ENCODE measurements at places on chromosomes 4 and X.

DNA sequence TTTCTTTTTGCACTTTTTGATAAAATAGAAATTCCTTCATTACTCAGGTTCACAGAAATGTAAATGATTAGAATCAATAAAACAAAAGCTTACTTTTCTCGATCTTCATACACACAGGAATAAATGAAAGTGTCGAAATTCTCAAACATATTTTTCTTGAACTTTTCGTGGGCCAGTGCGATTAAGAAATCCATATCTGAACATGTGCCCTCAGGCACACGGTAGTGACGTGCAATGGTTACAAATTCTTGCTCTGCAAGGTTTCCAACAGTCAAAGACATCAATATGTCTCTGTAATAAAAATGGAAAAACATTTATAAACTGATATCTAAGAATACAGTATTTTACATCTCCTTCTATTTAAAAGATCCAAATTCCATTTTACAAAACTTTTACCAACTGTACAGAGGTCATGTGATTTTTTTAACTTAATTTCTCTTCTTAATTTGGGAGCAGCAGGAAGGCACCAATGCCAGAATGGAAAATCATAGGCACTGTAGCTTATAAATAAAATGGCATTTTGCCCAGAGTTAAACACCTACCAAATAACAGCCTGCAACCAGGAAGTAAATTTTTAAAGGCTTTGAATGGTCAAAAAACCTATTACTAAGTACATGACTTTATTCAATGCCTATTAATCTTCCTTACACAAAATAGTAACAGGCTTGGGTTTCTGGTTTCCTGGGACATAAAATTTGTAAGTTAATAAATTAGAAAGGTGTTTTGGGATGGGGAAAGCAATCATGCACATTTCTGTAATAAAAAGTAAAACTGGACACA, 165.0 kb downstream of the EFHC2 start:
- H3K27me3 ChIP-seq: no peaks in the 10 kb centered on the region
- H3K4me1 ChIP-seq: no peaks in the 10 kb centered on the region

DNA sequence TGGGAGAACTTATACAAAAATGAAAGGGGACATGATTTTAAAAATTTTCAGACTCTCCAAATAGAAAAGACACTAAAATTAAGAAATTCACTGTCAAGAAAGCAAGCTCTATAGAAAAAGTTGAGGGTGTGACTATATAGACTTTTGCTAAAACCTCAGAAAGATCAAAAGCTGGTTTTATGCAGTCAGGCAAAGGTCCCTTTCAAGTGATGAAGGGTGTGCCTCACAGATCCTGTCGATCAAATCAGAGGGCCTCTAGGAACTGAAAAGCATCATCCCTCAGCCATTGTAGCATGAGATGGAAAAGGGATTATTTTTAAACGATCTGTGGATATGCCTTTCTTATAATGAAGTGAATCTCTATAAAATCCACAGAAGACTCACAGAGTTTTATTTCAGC, 116.5 kb downstream of the FAM13A start:
- no peak overlapping the region for H3K4me3 ChIP-seq
- peaks cover 18% of the 10 kb centered on the region for H3K4me1 ChIP-seq
- no peak for DNase-seq
- no peaks in the 10 kb centered on the region for H3K36me3 ChIP-seq
- no peak overlapping the region for H3K27ac ChIP-seq

- H3K27me3 ChIP-seq: no peaks in the 10 kb centered on the region
- H3K36me3 ChIP-seq: no peaks in the 10 kb centered on the region
- H3K27ac ChIP-seq: no peak overlapping the region
- no peak overlapping the region for H3K4me3 ChIP-seq
- no peak for DNase-seq
Observed at GRCh38 chrX:32571579-32571978, 639.8 kb downstream of the DMD start.

DNA sequence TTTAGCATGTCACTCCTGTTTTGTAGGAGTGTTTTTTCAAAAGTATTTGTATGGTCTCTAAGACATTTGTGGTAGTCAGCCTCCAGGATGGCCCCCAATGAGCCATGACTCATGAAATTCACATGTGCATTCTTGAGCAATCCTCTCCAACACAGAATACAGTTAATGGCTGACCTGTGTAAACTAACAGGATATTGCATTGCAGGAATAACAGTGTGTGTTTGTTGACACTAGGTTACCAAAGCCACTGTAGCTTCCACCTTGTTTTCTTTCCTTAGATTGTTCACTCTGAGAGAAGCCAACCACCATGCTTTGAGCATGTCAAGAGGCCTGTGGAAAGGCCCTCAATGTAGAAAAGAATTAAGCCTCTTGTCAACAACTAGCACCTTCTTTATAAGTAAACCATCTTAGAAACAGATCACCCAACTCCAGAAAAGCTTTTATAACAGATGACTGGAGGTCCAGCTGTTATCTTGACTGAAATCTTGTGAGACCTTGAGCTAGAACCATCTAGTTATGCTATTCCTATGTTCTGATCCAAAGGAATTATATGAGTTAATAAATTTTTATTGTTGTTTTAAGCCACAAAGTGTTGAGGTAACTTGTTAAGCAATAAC, 28.5 kb downstream of the TBCK start:
- H3K4me1 ChIP-seq: no peaks in the 10 kb centered on the region
- H3K27ac ChIP-seq: no peak overlapping the region
- peaks cover 25% of the 10 kb centered on the region for H3K36me3 ChIP-seq
- H3K27me3 ChIP-seq: no peaks in the 10 kb centered on the region
- no peak for DNase-seq
- no peak overlapping the region for H3K4me3 ChIP-seq

- DNase-seq: no peak
- peaks cover 13% of the 10 kb centered on the region for H3K4me1 ChIP-seq
- H3K4me3 ChIP-seq: no peak overlapping the region
- peaks cover 36% of the 10 kb centered on the region for H3K27me3 ChIP-seq
Observed at GRCh38 chr4:168841000-168841671, 168.9 kb downstream of the CBR4 start.

GRCh38 chr4:189787216-189788031, 153.2 kb upstream of the FRG1 start:
- no peaks in the 10 kb centered on the region for H3K4me1 ChIP-seq
- no peaks in the 10 kb centered on the region for H3K36me3 ChIP-seq
- H3K4me3 ChIP-seq: no peak overlapping the region
- peaks cover 6% of the 10 kb centered on the region for H3K27me3 ChIP-seq
- DNase-seq: no peak
- H3K27ac ChIP-seq: no peak overlapping the region

DNA sequence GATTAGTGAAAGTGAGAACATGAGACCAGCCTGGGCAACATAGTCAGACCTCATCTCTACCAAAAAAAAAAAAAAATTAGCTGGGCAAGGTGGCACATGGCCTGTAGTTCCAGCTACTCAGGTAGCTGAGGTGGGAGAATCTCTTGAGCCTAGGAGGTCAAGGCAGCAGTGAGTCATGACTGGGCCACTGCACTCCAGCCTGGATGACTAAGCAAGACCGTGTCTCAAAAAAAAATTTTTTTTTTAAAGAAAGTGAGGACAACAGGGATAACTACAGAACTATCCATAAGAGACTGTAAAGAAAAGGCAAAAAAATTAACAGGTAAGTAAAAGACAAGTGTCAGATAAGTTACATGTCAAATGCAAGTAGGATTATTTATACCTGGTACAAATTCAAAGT, 13.5 kb upstream of the SPP1 start:
- no peaks in the 10 kb centered on the region for H3K36me3 ChIP-seq
- DNase-seq: no peak
- H3K4me1 ChIP-seq: no peaks in the 10 kb centered on the region
- no peak overlapping the region for H3K27ac ChIP-seq
- H3K27me3 ChIP-seq: peaks cover 6% of the 10 kb centered on the region
- no peak overlapping the region for H3K4me3 ChIP-seq

DNA sequence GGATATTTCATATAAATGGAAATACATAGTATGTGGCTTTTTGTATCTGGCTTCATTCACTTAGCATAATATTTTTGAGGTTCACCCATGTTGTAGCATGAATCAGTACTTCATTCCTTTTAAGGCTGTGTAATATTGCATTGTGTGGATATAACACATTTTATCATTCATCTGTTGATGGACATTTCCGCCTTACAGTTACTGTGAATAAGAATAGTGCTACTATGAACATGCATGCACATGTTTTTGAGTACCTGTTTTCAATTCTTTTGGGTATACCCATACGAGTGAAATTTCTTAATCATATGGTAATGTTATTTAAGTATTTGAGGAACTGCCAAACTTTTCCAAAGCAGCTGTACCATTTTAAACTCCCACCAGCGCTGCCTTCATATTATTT, 539.6 kb upstream of the DIPK2B start:
- no peaks in the 10 kb centered on the region for H3K27me3 ChIP-seq
- DNase-seq: no peak

GRCh38 chr4:11418610-11419009, 10.1 kb downstream of the HS3ST1 start:
- peaks cover 2% of the 10 kb centered on the region for H3K27me3 ChIP-seq
- DNase-seq: peak; percentile 18
- no peaks in the 10 kb centered on the region for H3K4me1 ChIP-seq
- H3K4me3 ChIP-seq: no peak overlapping the region
- H3K36me3 ChIP-seq: no peaks in the 10 kb centered on the region

DNA sequence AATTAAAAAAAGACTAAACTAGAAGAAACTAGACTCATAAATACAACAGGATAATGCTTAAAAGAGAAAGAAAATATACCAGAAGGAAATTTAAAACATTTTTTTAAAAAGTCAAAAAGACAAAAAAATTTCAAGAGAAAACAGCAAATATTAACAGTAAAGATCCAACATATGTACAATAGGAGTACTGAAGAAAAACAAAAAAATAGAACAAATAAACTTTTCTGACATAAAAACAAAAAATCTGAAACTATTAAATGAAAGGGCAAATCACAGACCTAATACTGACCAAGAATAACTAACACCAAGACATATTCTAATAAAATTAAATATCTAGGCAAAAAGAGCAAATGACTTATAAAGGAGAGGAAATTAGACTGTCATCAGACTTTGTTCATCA, 11.5 kb downstream of the DNAJB14 start:
- H3K27me3 ChIP-seq: no peaks in the 10 kb centered on the region
- no peak overlapping the region for H3K27ac ChIP-seq
- peaks cover 39% of the 10 kb centered on the region for H3K36me3 ChIP-seq

- no peaks in the 10 kb centered on the region for H3K36me3 ChIP-seq
- H3K27ac ChIP-seq: peak overlapping the region; percentile 84
- H3K4me1 ChIP-seq: peaks cover 28% of the 10 kb centered on the region
- DNase-seq: no peak
- no peak overlapping the region for H3K4me3 ChIP-seq
- no peaks in the 10 kb centered on the region for H3K27me3 ChIP-seq
Observed at GRCh38 chrX:16604337-16604736, 45.6 kb upstream of the S100G start.

GRCh38 chr4:27616166-27616565, 755.5 kb downstream of the STIM2 start:
- no peaks in the 10 kb centered on the region for H3K36me3 ChIP-seq
- H3K4me1 ChIP-seq: no peaks in the 10 kb centered on the region
- H3K4me3 ChIP-seq: no peak overlapping the region
- H3K27ac ChIP-seq: no peak overlapping the region
- H3K27me3 ChIP-seq: no peaks in the 10 kb centered on the region

DNA sequence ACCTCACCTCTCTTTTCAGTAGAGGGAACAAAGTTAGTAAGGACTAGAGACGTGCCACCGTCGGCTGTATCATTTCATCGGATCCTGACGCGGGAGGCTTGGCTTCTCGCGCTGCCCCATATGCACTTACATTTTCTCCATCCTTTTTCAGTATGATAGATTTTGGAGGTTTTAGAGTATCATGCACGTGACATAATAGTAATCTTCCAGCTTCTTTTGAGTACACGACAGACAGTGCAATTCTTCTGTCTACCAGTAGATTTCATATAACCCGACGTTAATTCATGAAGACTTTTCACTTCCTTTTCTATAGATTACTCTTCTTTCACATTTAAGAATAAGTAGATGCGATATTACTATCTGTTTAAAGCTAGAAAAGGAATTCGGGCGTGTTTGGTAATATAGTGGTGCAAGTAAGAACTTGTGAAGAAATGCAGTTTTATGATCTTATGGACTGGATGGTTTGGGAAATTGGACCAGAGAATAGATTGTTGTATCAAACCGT, 1.0 kb downstream of the CDS1 start:
- H3K36me3 ChIP-seq: no peaks in the 10 kb centered on the region
- peaks cover 40% of the 10 kb centered on the region for H3K27me3 ChIP-seq
- H3K27ac ChIP-seq: no peak overlapping the region
- DNase-seq: no peak

DNA sequence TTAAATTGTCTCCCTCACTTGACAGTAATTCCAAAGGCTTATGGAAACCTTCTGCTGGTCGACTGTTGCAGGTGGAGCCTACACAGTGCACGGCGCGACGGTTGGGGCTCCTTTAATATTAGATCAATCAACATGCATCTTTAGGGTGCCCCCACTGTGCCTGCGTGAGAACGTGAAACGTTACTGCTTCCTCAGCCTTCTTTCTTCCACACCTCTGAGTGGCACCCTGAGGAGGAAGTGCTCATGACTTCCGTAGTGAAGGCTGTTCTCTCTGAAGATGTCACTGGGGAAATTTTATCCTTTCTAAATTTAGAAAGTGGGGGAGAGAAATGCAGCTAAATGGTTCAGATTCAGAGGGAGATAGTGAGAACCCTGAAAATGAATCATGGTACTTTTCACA, 184.0 kb upstream of the ZFP42 start:
- no peaks in the 10 kb centered on the region for H3K4me1 ChIP-seq
- DNase-seq: no peak
- H3K4me3 ChIP-seq: no peak overlapping the region
- no peaks in the 10 kb centered on the region for H3K36me3 ChIP-seq
- H3K27ac ChIP-seq: no peak overlapping the region

GRCh38 chr4:102493794-102494193, 7.4 kb upstream of the NFKB1 start:
- H3K27ac ChIP-seq: no peak overlapping the region
- H3K27me3 ChIP-seq: no peaks in the 10 kb centered on the region
- H3K4me3 ChIP-seq: no peak overlapping the region

DNA sequence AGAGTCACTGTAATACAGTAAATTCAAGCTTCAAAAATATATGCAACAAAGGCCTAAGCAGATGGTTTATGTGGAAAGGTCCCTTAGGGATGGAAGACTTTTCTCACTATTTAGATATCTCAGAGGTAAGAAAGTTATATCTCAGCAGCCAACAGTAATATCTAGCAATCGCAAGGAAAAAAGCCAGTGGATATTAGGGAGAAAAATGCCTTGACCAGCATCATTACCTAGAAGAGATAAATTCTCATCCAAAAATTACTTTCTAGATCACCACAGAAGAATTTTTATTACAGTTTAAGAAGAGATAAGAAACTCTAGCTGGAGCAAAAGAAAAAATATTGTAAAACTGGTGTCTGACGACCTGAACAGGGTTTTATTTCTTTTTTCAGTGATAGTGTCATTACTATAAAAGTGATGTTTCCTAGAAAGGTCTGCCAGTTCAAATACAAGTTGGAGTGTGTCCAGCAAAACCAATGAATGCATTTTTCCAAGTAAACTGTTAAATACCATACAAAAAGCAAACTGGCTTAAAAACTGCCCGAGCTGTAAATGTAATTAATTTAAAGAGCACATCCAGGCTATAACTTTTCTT, 100.0 kb downstream of the ATP11C start:
- no peak for DNase-seq
- H3K27me3 ChIP-seq: no peaks in the 10 kb centered on the region
- no peak overlapping the region for H3K27ac ChIP-seq
- no peaks in the 10 kb centered on the region for H3K36me3 ChIP-seq
